ENCODE measurements at places on chromosomes 13 and 19.

GRCh38 chr13:91426913-91427312 lies 28.5 kb downstream of the GPC5 start:
- no peak for DNase-seq

DNA sequence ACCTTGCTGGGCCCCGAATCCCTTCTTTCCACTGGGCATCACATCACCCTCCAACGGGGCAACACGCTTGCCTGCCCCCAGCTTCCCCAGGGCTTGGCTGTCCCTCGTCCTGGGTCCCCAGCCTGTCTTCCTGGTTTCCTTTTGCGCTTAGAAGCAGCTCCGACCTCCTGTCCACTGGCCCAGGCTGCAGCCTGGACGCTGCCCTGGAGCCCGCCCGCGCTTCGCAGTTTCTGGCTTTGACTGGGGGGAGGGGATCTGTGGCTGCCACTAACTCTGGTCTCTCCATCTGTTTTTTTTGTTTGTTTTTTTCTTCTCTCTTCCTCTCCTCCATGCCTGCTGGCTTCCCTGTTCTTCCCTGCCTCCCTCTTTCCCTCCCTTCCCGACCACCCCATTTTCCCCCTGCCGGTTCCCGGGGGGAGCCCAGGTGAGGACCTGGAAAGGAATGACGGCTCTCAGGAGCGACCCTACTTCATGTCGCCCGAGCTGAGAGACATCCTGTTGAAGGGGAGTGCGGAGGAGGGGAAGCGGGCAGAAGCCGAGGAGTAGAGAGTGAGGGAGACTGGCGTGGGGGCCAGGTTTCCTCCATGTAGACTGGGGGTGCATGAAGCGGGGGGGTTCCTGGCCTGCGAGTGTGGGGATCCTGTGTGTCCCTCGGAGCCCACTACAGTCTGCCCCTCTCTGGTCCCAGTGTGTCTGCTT lies 11.5 kb upstream of the ILF3 start:
- no peak for DNase-seq

DNA sequence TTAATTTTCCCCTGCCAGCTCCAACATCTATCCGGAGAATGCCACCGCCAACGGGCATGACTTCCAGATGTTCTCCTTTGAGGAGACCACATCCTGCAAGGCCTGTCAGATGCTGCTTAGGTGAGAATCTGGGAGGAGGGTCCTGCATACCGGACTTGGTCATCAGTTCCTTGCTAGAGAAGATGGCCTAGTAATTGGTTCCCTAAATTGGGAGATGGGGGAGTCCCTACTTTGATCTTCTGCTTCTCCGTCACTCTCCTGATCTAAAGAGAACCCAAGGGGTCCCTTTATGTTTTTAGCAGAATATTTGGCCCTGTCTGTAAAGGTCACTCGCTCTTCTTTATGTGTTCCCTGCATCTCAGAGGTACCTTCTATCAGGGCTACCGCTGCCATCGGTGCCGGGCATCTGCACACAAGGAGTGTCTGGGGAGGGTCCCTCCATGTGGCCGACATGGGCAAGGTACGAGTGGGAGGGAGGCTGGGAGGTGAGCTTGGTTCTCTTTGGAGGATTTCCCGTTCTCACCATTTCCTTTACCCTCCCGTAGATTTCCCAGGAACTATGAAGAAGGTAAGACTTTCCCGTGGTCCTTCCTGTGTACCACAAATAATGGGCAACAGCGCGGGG lies 54.1 kb upstream of the ADGRE1 start:
- no peak for DNase-seq

- DNase-seq = no peak
These were observed 25.7 kb upstream of the C13orf46 start for GRCh38 chr13:113999618-113999910.

DNA sequence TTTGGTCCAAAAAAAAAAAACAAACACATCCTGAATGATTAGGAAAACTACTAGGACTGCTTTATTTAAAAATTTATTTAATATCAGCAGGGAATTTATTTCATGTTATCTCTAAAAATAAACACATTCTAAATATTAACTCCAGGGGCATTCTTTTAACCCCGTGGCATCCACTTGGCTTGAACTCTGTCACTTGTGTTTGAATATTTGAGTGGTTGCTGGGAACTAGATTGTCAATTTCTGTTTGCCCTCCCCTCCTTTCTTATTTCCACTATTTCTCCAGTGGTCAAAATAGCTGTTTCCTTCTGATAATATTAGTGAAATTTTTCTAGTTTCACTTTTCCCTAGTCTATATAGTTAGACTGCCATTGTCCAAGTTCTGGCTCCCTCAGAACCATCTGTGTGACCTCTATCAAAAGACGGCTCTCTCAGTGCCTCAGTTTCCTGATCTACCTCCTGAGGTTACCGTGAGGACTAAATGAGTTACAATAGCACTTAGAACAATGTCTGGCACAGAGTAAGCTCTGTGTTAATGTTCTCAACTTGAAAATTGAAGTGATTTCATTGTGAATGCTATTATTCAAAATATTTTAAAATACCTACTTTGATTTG lies 107.3 kb downstream of the FGF14 start:
- DNase-seq = no peak

DNA sequence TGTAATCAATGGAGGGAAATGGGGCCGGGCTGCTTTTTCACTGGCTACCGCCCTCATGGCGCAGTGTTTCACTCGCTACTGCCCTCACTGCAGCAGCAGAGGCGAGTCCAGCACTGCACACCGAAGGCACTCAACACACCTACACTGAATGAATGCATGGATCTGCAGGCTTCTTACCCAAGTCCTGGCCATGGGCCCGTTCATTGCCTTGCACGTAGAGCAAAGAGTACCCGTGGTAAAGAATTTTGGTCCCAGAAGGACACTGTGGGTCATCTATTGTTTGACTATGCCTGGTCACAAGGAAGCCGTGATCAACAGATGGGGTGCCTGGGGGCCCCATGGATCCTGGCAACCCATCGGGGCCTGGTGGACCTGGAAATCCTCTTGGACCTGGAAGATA lies 144.9 kb downstream of the COL4A1 start:
- DNase-seq = no peak

DNA sequence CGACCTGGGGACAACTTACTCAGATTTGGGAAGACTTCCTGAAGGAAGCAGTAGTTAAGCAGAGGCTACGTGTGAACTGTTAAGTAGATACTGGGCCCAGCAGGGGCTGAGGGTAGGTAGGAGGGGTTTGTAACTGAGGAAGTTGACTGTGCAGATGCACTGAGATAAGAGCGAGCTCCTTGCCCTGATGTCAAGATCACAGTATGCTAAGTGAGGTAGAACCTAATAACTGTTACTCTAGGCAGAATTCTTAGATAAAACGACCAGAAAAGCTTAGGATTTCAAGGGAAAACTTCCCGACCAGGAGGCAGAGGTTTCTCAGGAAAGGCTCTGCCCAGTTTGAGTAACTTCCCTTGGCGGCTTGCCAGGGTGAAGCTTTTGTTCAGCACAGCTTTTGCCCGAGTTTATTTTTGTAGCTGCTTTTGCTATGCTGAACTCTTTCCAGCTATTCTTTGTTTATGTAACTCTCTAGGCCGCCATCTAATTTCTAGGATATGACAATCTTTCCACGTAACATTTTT lies 632.1 kb downstream of the DIAPH3 start:
- DNase-seq = peak; percentile 94

- DNase-seq = peak; percentile 95
These were observed 47.2 kb upstream of the POMP start for GRCh38 chr13:28611654-28612131.

- no peak for DNase-seq
These were observed 17.2 kb downstream of the CCDC97 start for GRCh38 chr19:41327076-41327575.
